ENCODE measurements at places on chromosomes 3 and 15.

- DNase-seq = no peak
Measured at GRCh38 chr3:40170395-40170794, 139.1 kb upstream of the EIF1B start.

- no peak for DNase-seq
Measured at GRCh38 chr15:98280284-98280975, 319.9 kb downstream of the ARRDC4 start.

GRCh38 chr3:106018929-106019550 is 150.2 kb upstream of the CBLB start:
- DNase-seq = no peak

- no peak for DNase-seq
Measured at GRCh38 chr15:31471731-31472430, 145.2 kb downstream of the KLF13 start.

DNA sequence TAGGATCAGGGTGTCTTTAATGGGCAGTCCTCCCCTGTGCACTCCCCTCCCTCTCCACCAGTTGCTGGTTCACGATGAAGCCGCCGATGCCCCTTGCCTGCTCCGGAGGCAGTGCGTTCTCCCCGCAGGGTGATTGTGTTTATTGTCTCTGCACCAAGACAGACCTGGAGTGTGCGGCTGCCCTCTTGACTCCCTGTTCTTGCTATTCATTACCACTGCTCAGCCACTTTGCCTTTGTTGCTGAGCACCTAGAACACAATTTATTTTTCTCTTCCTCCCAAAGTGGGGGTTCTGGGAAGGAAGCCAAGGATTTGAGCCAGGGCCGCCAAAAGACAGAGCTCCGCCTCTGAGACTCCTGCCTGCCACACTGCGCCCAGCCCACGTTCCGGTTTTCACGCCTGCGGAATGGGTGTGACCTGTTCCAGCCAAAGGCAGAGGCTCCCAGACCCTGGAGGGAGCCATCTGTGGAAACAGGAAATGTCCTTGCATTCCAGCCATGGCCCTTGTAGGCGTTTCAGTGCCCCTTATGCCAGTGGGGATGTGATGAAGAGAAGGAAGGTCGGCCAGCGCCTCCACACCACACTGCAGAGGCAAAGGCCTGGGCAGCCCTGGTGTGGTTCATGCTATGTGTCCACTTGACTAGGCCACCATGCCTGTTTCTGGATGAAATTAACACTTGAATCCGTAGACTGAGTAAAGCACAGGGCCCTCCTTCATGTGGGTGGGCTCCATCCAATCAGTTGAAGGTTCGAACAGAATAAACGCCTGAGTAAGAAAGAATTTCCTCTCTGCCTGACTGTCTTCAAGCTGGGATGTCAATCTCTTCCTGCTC is 85.8 kb downstream of the HMG20A start:
- DNase-seq = no peak

- no peak for DNase-seq
Measured at GRCh38 chr3:43810797-43811196, 120.1 kb downstream of the ABHD5 start.

- no peak for DNase-seq
Measured at GRCh38 chr3:18302517-18302916, 122.6 kb downstream of the SATB1 start.

- no peak for DNase-seq
Measured at GRCh38 chr3:88610820-88611219, 461.1 kb downstream of the C3orf38 start.

DNA sequence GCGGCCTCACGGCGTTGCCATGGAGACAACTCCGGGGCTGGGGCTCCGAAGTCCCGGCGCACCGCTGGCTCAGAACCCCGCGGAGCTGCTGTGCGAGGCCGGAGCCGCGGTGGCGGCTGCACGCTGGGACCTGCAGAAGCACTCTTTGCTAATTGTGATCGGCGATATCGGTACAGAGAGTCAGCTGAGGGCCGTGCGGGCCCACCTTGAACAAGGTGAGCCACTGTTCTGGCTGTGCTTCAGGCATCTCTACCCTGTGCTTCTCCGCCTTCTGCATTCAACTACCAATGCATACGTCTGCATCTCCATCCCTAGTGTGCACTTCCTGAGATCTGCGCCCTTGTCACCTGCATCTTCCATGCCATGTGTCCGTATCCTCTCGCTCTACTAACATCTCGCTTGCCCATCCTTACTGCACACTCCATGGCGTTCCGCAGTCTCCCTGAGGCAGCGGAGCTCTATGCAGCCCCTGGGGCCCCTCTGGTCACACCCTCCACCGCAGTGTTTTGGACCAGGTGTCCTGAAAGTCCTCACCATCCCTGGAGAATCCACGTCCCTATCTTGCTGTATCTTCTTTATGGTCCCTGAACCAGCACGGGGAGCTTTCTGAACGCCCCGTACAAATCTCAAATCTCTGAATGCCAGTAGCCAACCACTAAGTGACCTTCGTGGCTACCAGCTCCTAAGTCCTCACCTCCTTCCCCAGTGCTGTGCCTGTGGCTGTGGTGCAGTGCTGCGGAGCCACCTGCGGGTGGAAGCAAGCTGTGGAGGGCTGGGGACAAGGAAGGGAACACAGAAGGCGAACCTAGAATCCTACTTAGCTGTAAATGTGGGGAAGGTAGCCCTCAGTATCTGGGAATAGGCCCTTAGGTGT is 6.2 kb upstream of the MAP1A start:
- no peak for DNase-seq

GRCh38 chr3:185153171-185153771 is 411 bp upstream of the C3orf70 start:
- no peak for DNase-seq
